COR-L47 (cell line): ENCODE measurements at places on chromosomes 7 and 10.
A peak's percentile ranks its signal among the peaks of the same experiment; 100 is the strongest.

GRCh38 chr10:60964257-60965235 is 20.6 kb upstream of the RHOBTB1 start:
- DNase-seq, result peak; percentile 65

GRCh38 chr10:34711500-34711899 is 103.6 kb downstream of the PARD3 start:
- no peak for DNase-seq

- peak; percentile 28 for DNase-seq
Measured at GRCh38 chr7:158613481-158613880, 25.9 kb upstream of the PTPRN2 start.

DNA sequence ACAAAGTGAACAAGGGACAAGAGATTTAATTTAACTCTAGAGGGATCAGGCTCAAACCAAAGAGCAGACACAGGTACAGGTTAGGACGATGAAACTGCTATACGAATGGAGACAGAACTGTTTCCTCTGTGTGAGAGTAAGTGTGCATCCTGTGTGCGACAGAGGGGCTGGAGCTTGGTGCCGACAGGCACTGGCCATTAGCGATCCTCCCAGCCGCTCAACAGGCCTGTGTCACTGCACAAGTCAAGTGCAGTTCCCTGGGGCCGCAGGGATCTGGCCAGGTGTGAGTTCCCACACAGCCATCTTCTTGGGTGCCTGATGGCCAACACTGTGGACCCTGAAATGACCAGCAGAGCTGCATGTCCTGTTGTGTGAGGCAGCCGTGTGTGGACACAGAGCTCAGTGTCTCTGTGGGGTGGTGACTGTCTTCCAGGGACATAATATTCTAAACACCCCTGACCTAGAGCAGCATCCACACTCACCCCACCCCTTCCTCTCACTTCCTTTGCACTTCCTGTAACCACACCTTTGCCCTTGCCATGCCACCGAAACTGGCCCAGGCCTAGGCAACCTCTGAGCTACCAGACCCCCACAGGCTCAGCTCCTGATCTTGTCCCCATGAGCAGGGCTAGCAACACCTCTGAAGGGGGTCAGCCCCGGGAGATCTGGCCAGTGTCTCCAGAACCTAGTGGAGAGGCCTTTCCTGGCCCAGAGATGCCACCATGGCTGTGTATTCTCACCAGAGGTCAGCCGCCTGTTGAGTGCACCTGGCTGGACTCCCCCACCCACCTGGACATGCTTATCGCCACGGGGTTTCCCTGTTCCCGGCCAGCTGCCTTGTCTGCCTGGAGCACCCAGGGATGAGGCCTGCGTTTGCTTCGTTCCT is 11.7 kb upstream of the TBRG4 start:
- no peak for DNase-seq

- DNase-seq, result no peak
Measured at GRCh38 chr7:20790375-20790774, 3.7 kb upstream of the SP8 start.

DNA sequence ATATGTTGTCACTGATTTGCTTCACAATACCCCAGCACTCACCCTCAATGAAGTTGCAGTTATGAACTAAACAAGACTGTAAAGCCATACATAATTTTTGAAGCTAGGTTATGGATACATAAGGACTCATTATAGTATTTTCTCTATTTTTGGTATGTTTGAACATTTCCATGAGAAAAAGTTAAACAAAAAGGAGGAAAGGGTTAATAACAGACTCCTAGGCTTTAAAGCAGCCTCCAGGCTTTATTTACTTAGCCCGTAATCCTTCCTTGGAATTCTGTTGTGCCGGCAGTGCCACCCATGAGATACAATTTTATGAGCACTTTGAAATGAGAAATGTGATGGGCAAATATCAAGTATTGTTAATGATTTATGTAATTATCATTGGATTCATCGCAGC is 2.1 kb upstream of the DENND11 start:
- no peak for DNase-seq

GRCh38 chr10:111830359-111830758 is 353.2 kb downstream of the GPAM start:
- no peak for DNase-seq

GRCh38 chr7:157805713-157806112 is 468.9 kb downstream of the DNAJB6 start:
- no peak for DNase-seq

- DNase-seq, result no peak
Measured at GRCh38 chr7:38186593-38187314, 8.7 kb downstream of the STARD3NL start.

GRCh38 chr10:79405221-79405994 is 40.0 kb downstream of the ZCCHC24 start:
- no peak for DNase-seq

- DNase-seq, result no peak
Measured at GRCh38 chr7:132547821-132548220, 28.4 kb downstream of the PLXNA4 start.

- DNase-seq, result no peak
Measured at GRCh38 chr7:155741805-155742204, 70.5 kb downstream of the SHH start.

DNA sequence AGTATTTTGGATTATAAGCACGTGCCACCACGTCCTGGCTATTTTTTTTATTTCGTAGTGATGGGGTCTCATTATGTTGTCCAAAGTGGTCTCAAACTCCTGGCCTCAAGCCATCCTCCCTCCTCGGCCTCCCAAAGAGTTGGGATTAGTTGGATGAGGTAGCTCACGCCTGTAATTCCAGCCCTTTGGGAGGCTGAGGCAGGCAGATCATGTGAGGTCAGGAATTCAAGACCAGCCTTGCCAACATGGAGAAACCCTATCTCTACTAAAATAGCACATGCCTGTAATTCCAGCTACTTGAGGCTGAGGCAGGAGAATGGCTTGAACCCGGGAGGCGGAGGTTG is 21.8 kb upstream of the YWHAG start:
- no peak for DNase-seq

GRCh38 chr10:47092376-47092775 is 181.1 kb downstream of the PTPN20 start:
- DNase-seq, result no peak

DNA sequence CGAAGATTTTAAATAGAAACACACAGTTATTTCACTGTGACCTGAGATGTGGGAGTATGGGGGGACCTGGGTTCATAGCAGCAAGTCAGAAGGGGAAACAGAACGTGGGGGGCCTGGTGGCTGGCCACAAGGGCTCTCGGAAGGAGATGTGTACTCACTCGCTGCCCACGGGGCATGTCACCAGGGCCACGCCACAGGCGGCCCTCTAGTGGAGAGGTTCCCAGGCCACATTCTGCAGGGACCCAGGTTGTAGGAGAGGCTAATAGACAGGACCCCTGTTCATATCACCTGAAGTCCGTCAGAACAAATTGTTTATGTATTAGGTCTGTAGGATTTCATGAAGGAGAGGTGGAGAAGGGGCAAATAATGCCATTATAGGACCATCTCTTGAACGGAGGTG is 25.1 kb upstream of the SVOPL start:
- no peak for DNase-seq

DNA sequence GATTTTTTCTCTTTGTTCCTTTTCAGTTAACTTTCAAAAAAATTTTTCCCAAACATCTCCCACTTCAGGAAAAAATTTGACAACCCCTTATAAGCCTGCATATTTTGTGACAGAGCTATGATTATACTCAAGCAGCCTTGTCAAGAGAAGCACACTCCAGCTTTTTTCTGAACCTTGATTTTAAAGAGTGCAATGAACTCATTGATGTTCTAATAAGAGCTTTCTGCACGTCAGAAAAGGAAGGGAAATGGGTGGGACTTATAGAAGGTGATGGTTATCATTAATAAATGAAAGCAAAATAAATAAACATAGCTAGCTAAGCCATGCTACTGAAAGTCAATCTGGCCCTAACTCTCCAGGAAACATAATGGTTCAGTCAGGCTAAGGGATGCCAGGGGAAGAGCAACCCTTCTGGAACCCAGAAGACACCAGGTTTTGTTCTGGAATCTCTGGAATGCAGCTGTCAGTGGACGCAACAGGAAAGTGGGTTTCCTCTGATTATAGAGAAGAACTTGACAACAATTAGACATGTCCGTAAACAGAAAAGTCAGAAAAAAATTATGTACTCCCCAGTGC is 76.1 kb downstream of the NHLRC2 start:
- DNase-seq, result no peak

DNA sequence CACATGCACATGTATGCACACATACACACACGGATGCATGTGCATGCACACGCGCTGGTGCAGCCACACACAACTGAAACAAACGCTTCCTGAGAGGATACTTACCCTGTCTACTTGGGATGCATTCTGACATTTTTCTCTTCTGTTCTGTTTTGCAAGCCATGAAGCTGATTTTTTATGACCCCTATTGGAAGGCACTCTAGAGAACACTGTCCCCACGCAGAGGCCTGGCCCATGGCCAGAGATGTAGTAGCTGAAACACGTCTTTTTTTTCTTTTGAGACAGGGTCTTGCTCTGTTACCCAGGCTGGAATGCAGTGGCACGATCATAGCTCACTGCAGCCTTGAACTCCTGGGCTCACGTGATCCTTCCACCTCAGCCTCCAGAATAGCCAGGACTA is 47.9 kb downstream of the VWA2 start:
- DNase-seq, result no peak

DNA sequence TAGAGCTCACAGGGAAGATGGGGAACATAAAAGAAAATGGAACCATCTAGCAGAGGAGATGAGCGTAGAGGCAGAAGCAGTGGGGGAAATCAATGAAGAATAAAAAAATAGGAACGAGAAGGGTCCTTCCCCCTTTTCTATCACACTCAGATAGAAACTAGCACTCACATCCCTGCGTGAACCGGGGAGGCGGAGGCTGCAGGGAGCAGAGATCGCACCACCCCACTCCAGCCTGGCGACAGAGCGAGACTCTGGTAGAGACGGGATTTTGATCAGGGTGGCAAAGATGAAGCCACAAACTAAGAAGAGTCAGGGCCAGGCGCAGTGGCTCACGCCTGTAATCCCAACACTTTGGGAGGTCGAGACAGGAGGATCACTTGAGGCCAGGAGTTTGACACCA is 64.7 kb upstream of the ECHDC3 start:
- no peak for DNase-seq

GRCh38 chr7:43249823-43250145 is 137.3 kb downstream of the HECW1 start:
- no peak for DNase-seq

GRCh38 chr7:1377111-1377909 is 82.0 kb downstream of the MICALL2 start:
- DNase-seq, result no peak

- DNase-seq, result no peak
Measured at GRCh38 chr7:104963378-104963990, 50.5 kb upstream of the KMT2E start.

GRCh38 chr10:87987206-87987605 is 123.8 kb downstream of the PTEN start:
- no peak for DNase-seq

DNA sequence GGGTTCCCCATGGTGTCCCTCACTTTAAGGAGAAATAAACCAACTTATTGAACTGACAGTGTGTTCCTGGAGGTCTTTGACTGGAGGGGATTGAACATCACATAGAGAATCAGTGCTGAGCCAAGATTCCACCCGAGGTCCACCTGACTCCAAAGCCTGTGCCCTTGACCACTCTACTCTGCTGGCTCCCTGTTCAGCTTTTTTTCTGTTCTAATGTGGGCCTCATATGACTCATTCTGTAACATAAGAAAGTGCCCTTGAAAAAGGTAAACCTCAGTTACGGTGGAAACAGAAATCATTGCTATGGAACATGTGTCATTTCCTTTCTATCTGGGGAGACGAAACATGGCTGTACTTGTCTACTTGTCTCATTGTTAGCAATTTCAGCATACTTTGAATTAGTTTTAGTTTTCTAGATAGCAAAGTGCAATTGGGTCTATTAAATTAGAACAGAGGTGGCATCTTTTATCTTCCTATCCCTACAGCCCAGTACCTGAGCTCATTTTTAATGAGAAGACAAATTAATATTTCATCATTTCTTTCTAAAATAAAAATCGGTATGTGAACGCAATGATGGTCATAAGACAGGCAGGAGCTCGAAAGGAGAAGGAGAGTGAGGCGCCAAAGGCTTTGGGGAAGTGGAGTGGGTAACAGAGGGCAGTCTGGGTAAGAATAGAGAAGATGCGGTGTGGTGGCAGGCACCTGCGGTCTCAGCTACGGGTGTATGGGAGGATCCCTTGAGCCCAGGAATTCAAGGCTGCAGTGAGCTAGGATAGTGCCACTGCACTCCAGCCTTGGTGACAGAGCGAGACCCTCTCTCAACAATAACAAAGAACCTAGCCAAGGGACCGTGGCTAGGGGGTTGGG is 1.5 kb downstream of the GSDME start:
- no peak for DNase-seq

- no peak for DNase-seq
Measured at GRCh38 chr10:113463777-113464176, 89.1 kb upstream of the HABP2 start.

GRCh38 chr10:124648738-124649137 is 95.4 kb downstream of the FAM53B start:
- DNase-seq, result peak; percentile 73

DNA sequence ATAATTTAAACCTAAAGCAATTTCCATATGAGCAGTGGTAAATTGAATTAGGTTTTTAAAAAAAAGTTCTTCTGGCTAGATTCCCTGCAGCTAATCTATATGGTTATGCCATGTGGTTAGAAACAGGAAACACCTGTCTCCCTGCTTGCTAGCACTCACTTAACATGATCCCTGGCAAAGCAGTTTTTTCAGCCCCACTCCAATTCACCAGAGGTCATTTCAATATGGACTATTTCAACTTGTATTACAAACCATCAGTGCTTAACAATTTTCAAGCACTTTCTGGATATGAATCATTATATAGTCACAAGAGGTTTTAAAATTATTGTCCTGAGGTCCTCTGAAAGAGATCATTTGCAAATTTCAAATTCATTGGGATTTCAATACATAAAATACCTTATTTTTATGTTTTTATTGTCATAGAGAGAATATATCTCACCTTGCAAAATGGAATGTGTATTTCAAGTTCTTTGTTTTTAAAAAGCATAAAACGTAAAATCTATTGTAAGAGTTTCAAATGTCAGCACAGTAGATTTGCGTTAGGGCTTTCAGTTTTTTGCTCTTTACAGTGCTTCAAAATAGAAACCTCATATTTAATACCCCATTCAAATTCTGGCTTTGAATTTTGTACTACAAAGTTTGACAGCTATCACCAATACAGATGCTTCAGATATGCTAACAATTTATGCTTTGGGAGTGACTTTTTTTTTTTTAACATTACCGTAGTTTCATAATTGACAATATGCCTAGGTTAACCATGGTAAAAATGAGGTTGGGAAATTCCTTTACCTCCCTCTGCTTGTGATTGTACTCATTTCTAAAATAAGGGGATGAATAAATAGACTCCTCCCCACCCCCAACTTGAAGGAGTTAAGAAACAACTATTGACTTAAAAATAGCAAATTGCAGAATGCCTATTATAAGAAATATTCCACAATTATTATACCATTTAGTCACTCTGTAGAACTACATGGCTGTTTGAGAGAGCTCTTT is 117.5 kb upstream of the HGF start:
- DNase-seq, result no peak

DNA sequence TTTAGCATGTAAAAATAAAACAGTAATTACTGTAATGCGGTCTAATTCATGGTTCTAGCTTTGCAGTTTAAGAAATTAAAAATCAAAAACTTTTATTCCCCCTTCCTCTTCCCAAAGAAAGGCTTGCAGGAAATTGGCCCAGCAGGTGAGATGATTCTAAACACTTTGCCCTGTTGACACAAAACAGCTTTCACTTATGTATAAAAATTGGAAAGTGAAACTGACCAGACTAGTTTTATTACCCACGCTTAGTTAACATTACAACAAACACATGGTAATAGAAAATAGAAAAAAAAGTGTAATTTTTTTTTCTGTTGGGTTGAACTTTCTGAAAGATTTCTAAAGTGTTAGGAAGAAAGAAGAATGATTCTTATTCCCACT is 1.2 kb upstream of the CCDC6 start:
- peak; percentile 20 for DNase-seq
